H4 (cell line): ENCODE measurements at places on chromosomes 7 and 10. TPM values are rescaled to one million over a fixed set of nuclear protein-coding genes. Genes with fewer than 3 reads are reported as not detected.

Gene FKBP6
- total RNA-seq = not detected in 2 replicates

Gene ANKRD61
- 1.3 TPM in 1 of 2 replicates, not detected in the other for total RNA-seq

Gene SPDYE1
- not detected in 2 replicates for total RNA-seq

Gene SDK1
- 5.1 and 7.4 TPM in 2 replicates for total RNA-seq

Gene TEX47
- total RNA-seq = not detected in 2 replicates

Gene BTBD16
- total RNA-seq = not detected in 2 replicates

Gene YAE1
- 56.8 and 85.4 TPM in 2 replicates for total RNA-seq

Gene INSYN2A
- 0.02 TPM in 1 of 2 replicates, not detected in the other for total RNA-seq

Gene C7orf57
- 0.06 and 0.08 TPM in 2 replicates for total RNA-seq

Gene COL17A1
- total RNA-seq = not detected in 2 replicates

Gene ACTL6B
- total RNA-seq = not detected in 2 replicates

Gene SPDYE2B
- total RNA-seq = not detected in 2 replicates

Gene NOM1
- total RNA-seq = 6.9 and 7.1 TPM in 2 replicates

Gene NHLRC2
- total RNA-seq = 7.6 and 10.2 TPM in 2 replicates

Gene GGCT
- total RNA-seq = 127 and 144 TPM in 2 replicates

Gene OR2A5
- total RNA-seq = not detected in 2 replicates

Gene UTF1
- total RNA-seq = not detected in 2 replicates

Gene TCERG1L
- total RNA-seq = not detected in 2 replicates
